ENCODE measurements at places on chromosomes 5 and 9. TPM values are rescaled to one million over a fixed set of nuclear protein-coding genes. Genes with fewer than 3 reads are reported as not detected.

Gene CTXN3
- not detected for total RNA-seq

Gene FPGS
- total RNA-seq: 119 TPM

Gene SMIM33
- not detected for total RNA-seq

Gene IFNA21
- not detected for total RNA-seq

- DNase-seq: no peak
Measured at GRCh38 chr5:107112216-107112615, 558.5 kb downstream of the EFNA5 start.

DNA sequence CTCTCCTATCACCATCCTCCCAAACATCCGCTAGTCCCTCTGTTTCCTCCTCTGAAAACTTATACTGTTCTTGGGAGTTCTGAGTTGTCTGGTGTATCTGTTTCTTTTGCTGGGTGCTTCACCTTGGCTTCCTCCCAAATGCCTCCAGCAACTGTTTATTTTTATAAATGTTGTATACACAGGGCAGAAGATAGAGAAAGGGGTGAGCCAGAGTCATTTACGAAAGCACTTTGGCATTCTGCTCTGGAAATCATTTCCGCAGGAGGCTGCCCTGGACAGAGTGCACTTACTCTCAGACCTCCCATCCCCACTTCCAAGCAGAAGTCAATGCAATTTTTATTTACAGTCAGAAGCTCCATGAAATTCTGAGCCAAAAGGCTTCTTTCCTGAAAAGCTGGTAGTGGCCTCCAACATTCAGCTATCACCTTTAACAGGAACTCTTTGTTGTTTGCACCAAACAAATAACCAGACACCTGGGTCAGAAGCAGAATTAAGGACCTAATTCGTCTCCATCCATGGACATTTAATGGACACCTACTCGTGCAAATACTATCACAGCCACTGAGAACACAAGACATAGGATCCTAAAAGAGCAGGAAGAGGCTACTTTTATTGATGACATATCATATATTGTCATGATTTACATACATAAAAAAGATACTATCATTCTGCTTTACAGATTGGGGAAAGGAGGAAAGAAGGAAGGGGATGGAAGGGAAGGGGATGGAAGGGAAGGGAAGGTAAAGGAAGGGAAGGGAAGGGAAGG lies 229.5 kb upstream of the PAPPA start:
- no peak for DNase-seq

DNA sequence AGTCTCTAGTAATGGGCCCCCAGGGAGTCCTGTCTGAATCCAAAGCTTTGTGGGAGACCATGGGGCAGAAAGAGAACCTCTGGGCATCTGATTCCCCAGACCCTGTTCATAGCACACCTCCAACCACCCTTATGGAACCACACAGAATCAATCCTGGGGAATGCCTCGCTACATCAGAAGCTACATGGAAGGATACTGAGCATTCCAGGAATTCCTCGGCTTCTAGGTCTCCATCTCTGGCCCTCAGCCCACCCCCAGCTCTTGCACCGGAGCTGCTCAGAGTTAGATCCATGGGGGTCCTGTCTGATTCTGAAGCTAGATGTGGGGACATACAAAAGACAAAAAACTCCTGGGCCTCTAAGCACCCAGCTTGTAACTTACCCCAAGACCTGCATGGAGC lies 28.4 kb downstream of the VCP start:
- DNase-seq: no peak

DNA sequence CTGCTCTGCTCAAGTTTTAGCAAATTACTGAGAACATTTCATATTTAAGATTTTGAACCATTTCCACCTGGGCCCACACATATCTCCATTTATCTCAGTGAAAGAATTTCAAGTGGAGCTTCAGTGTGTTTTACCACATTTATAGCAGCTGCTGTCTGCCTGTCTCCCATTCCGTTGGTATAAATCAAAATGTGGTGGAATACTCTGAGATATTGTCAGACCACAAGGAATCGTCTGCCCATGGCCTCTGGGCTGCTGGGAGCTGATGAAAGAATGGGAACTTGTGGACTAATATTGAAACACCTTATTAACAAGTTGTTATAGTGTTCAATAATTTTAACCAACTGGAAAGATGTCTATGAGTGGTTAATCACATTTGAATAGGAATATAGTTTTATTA lies 33.3 kb downstream of the MAST4 start:
- no peak for DNase-seq

DNA sequence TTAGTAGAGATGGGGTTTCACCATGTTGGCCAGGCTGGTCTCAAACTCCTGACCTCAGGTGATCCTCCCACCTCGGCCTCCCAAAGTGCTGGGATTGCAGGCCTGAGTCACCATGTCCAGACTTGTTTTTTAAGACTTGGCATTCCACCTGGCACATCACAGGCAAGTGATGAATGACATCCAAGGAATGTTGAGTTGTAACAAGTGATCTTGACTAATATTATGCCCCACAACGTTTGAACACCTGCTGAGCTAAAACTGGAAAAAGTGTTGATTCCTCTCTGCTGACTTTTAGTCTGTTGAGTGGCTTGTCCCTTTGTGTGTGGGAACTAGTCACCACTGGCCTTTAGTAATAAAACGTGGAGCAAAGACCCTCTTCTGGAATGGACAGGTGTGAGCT lies 54.6 kb downstream of the SUB1 start:
- no peak for DNase-seq

DNA sequence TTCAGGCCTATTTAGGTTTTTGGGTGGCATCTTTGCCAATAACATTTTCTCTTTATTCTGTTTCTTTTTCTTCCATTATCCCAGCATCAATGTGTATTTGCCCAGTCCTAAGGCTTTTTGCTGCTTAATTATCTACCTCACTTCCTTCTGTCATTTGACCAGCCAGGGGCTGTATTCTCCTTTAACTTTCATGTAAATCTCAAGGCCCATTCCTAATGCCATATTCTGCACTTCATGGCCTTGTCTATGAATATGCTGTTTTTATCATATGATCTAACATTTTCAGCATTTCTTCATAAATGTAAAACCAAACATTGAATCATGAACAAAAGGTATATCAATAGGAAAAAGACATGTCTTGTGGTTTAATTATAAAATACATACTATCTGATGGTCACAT lies 108.7 kb downstream of the SSBP2 start:
- DNase-seq: no peak

DNA sequence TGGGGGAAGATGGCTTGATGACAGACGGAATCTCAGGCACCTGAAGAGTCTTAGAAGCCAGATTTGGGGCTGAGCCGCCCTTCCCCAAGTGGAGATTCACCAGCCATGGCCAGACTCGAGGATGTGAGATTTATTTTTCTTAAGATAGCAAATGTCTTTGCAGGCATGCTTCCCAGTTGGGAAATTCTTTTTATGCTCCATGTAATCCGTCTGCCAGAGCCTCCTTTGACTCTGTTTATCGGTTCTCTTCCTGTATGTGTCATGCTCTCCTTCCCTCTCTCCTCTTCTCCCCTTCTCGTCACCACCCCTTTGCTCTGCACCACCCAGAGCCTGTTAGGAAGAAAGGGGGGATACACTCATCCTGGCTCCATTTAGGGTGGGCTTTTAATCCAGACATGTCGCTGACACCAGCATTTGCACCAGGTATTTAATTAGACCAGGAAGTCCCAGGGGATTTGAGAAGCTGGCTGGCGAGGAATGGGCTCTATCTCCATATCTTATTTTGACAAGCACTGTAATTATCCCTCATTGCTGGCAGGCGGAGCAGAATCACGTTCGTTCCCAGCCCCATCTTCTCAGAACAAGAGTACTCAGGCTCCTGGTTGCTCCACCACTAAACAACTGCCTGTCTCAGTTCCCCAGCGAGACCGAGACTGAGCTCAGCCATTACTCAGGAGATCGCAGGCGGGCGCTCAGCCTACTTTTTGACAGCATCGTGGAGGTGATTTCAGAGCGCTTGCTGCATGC lies 50.9 kb downstream of the KCNIP1 start:
- no peak for DNase-seq

GRCh38 chr9:35844628-35845270 lies 15.7 kb downstream of the TMEM8B start:
- peak; percentile 25 for DNase-seq

- DNase-seq: no peak
Measured at GRCh38 chr5:42624912-42625311, 131.7 kb upstream of the CCDC152 start.

DNA sequence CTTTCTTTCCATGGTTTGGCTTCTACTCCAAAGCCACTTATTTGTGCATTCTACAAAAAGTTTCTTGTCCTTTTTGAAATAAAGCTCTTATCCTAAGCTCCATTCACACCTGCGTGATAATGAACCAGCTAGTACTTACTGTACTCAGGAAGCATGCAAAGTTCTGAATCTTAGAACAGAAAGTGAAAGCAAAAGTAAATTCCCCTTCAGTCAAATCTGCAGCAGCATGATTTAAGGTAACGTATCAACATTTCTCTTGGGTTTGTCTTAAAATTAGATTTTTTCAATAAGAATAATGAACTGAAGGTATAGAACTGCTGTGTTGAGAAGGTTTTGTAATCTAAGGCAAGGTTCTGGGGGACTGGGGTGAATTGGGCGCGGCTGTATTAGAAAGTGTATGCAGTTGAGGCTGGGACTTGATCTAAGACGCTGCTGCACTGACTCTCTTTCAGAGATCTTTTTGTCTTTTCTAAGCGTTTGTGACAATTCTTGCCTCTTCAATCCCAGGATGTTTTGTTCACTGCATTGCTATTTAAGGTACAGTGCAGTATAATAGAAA lies at the start of gene ERAP2:
TSS of gene ERAP2 (plus strand) at position 209 of the 559 bp plus-strand sequence. CDS start 3,186 bp downstream, outside the sequence.
- DNase-seq: no peak

GRCh38 chr5:84794486-84795035 lies 409.9 kb upstream of the EDIL3 start:
- no peak for DNase-seq

- DNase-seq: no peak
Measured at GRCh38 chr5:58138791-58139190, 321.1 kb downstream of the PLK2 start.

DNA sequence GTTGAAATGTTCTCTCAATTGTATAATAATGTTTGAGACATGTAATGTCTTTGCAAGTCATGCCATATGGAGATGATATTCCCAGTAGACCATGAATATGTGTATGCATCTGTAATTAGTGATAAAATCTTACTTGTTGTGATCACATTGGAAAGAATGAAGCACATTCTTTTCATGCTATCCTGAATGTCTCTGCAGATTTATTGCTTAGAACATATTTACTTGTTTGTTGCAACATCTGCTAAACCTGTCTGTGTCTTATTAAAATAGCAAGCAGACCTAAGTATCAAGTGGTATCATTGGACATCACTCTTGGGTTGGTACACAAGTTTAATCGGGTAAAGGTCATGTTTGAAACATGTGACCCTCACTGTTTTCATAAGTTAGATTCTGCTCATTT lies 265.5 kb upstream of the CD180 start:
- no peak for DNase-seq

DNA sequence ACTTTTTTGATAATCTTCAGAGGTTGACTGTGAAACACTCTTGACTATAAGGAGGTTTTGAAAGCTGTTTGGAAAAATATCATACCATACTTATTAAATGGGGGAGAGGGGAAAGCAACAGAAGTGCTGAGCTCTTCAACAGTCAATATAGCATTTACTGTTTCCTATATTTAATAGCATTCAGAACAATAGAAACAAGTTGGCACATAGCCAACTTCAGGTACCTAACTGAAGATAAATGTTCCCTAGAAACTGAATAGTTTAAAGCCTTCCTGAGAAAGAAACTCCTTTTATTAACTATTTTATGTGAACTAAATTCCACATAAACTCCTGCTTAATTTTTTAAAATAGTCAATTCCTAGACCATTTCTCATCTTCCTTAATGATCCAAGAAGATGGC lies 26.3 kb downstream of the SLC31A1 start:
- DNase-seq: no peak

DNA sequence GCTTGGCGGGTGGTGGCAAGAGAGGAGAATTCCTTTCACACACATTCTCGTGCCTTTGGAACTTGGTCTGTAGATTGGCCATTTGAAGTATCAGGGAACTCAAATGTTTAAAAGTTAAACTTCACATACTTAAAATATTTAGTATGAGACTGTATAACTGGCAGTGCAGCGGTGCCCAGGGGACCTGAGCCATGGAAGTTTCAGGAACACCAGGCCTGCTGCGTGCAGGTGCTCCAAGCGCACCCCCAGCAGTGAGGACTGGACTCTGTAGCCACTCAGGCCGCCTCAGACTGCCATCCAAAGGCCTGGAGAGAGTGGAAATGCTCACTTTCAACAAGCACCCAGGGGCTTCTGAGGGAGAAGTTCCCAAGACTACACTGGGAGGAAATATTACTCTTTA lies 273.5 kb upstream of the IRX2 start:
- no peak for DNase-seq

DNA sequence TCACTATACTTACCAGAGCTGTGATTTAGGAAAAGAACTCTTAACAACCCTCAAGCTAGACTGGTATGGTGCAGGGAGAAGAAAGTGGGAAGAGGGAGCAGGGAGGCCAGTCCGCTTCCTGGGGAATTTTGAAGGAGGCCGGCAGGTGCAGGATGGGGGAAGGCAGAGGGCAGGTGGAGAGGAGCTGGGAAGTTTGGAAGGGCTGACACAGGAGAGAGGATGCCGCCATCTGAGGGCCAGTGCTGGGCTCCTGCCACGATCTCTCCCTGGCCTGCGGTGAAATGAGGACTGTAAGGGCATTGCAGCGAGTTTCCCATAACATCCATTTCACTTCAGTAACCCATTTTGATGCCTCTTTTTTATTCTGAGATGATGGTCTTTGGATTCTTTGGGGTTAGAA lies 8.9 kb downstream of the DAB2IP start:
- DNase-seq: no peak

GRCh38 chr9:121294151-121294743 lies 26.3 kb downstream of the GSN start:
- no peak for DNase-seq

GRCh38 chr5:119079318-119079921 lies 8.5 kb downstream of the DMXL1 start:
- DNase-seq: no peak

- DNase-seq: no peak
Measured at GRCh38 chr5:35963381-35963843, 25.0 kb upstream of the CAPSL start.

GRCh38 chr5:153491856-153492255 lies 1.4 kb downstream of the GRIA1 start:
- no peak for DNase-seq

Data from thoracic aorta (tissue), 2 donors.